Posterior vena cava (tissue), 2 donors: ENCODE measurements at places on chromosomes 2 and 18. TPM values are rescaled to one million over a fixed set of nuclear protein-coding genes. Genes with fewer than 3 reads are reported as not detected.

Gene PRSS56
- not detected for total RNA-seq

Gene COL4A4
- 0.93 TPM for total RNA-seq

Gene VIL1
- not detected for total RNA-seq

Gene IL36RN
- total RNA-seq: not detected

Gene NAT8
- not detected for total RNA-seq

Gene UGT1A3
- total RNA-seq: not detected

Gene TUBA3E
- not detected for total RNA-seq
